Caudate nucleus (tissue), 63 donors: ENCODE measurements at places on chromosomes 7 and 10.
A peak's percentile ranks its signal among the peaks of the same experiment; 100 is the strongest.

GRCh38 chr7:51102828-51103227 is 213.8 kb downstream of the COBL start:
- DNase-seq: no peak

DNA sequence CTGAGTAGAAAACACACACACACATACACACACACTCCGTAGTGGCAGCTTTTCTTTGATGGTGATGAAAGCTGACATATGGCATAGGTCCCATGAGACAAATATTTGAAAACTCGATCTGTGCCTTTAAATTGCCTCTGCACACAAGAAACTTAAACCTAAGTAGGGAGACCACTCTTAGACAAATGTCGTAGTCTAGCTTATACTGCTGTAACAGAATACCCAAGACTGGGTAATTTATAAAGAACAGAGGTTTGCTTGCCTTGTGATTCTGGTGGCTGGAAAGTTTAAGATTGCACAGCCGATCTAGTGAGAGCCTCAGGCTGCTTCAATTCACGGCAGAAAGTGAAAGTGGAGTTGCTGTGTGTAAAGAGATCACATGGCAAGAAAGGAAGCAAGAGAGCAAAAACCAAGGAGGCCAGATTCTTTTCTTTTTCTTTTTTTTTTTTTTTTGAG is 489.4 kb upstream of the SORCS1 start:
- DNase-seq: no peak

DNA sequence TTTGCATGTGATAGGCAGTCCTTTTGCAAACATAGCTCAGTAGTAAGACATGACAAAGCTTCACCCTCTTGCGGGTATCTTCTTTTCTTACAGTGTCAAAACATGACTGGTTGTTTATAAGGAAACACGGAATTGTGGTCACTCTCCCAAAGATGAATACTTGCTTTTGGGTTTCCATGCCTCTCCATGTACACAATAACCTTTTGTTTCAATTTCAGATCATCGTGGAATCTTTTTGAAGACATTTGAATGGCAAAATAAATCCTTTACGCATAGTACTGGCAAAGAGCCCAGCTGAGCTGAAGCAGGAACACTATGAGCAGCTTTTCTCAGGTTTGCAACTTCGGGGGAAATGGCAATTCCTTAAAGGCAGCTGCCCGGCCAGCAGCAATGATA is 156.8 kb upstream of the FRMD4A start:
- DNase-seq: no peak

DNA sequence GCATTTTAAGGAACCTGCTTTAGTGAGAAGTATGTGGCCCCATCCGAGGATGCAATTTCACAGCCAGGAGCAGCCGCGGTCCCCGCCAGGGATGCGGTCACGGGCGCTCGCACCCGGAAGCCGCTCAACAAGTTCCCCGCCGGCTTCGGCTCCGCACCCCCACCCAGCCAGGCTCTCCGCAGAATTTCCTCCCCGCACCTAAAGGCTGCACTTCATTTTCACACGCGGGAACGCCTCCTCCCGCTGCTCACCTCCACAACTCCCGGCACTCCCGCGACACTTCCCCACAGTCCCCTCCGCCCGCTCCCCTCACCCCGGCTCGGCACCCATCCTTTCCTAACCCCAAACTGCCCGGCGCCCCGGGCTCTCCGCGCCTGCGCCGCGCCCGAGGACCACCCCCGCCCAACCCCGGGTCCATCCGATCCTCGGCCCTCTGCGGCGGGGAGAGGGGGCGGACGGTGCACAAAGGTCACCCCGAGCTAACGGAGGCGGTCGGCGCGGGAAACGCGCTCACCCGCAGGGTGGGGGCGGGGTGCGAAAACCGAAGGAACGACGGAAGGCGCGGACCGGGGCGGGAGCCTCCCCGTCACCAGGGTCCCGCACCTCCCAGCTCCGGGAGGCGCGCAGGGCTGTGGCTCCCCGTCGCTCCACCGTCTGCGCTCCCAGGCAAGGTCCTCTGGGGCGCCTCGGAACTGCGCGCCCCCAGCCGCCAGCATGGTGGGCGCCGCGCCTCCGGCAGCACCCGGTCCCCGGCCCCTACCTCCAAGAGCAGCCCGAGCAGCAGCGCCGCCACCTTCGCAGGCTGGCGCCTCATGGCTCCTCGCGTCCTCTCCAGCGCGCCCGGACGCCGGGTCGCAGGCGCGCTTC is 558 bp downstream of the VOPP1 start:
- DNase-seq: peak; percentile 24

- no peak for DNase-seq
Observed at GRCh38 chr7:34718867-34719266, 60.8 kb downstream of the NPSR1 start.

DNA sequence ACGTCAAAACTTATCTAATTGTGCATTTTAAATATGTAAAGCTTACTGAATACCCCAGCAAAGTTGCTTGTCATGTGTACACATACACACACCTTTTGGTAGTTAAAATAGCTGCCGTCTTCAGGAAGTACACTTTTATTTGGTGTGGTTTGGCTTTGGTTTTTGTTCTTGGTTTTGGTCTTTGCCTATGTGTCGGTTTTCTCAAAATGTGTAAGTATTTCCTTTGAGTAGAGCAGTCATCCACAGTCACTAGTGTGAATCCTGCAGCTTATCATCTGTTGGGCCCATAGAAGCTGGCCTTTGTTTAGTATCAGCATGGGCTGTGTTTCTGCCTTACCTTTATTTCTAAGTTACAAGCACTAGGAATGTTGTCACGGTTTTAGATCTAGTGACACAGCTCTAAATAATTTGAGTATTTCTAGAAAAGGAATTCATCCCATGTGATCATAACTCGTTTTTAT is 35.3 kb downstream of the NET1 start:
- no peak for DNase-seq

DNA sequence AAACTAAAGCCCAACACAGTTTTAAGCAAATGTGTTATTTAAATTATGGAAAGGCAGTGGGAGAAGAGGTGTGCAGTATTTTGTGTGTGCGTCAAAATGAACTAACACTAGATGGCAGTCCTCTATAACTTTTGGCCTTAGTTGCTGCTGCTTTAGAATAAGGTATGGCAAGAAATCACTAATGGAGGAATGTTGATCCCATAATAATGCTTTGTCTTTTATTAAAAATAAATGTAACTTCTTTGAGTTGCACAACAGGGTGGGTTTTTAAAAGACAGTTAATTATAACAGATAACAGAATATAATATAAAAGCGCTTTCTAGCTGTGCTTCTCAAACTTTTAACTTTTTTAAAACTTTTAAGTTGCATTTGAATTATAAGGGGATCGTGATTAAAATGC is 56.4 kb downstream of the BBS9 start:
- DNase-seq: no peak

DNA sequence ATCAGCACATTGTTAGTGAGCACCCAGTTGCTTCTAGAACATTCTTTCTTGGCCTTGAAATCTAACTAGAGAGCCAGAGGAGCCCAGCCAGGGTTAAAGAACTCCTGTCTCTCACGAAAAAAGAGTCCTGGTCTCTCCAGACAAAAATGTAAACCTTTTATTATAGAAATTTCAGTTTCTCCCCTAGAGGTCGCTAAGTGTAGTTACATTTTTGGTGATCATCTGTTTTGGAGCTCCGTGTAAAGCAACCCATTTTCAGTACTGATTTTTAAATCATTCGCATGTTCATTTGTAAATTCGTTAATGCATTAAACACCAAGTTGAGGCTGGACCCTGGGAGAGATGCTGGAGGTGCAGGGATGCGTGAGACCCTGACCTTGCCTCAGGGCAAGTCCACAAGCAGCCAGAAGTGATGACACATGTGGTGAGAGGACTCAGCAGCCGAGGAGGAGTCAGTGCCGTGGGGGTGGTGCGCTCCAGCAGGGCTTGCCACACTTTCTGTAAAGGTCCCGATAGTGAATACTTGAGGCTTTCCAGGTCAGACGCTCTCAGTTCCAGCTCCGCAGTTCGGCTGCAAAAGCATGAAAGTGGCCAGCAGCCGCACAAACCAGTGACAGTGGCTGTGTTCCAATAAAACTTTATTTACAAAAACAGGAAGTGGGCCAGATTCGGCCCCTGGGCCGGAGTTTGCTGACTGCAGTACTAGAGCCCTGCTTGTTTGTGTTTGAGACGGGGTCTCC is 578.6 kb upstream of the FOXK1 start:
- DNase-seq: no peak

DNA sequence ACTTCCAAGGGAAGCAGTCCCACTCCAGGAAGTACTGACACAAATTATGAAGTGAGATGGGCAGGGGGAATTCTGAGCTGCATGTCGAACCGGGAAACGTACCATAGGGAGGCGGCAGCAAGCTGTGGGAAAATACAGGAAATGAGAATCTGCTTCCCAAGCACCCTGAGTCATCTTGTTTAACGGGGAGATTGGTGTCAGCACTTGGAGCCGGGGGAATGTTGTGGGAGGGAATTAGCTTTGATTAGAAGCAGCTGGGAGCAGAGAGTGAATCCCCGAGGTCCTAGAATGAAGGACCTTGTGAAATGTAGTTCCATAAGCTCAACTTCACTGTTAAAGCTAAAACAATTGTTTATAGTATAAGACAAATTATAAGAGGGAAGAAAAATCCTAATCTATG is 141.4 kb upstream of the PRKCQ start:
- DNase-seq: peak; percentile 4

- DNase-seq: no peak
Observed at GRCh38 chr10:107544706-107545520, 380.4 kb upstream of the SORCS1 start.

GRCh38 chr10:113666682-113667252 is 2.9 kb upstream of the NRAP start:
- no peak for DNase-seq

DNA sequence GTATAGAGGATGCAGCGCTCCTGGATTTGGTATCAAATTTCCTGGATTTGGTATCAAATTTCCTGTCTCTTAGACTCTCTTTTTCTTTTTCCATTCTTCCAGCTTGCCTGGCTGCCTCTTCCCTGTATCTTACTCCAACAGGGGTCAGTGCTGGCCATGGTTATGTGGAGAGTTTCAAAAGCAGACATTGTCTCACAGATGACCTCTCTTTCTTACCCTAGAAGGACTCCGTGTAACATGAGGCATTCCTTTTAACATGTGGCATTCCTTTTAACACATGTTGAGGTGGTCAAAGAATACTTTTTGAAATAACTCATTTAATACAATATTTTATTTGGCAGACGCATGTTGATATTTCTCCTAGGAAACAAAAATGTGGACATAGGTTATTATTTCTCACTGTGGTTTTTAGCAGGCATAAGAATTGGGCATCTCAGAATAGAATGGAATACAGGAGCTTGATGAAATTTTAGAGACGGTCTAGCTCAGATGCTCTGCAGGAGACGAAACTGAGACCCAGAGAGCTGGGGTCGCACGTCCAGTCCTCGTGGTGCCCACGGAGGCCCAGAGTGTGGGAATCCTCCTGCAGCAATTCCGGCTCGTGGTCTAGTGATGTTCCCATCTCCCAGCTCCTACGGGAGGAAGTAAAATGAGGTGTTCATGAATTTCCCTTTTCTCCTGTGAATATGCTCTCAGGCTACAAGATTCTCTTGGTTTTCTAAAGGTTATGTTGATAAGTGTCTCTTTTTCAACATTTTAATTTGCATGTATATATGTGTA is 59.6 kb upstream of the PITRM1 start:
- no peak for DNase-seq

GRCh38 chr10:13808556-13809391 is 222.0 kb downstream of the PRPF18 start:
- DNase-seq: no peak

- DNase-seq: no peak
Observed at GRCh38 chr10:42896735-42897134, 114.1 kb downstream of the BMS1 start.

DNA sequence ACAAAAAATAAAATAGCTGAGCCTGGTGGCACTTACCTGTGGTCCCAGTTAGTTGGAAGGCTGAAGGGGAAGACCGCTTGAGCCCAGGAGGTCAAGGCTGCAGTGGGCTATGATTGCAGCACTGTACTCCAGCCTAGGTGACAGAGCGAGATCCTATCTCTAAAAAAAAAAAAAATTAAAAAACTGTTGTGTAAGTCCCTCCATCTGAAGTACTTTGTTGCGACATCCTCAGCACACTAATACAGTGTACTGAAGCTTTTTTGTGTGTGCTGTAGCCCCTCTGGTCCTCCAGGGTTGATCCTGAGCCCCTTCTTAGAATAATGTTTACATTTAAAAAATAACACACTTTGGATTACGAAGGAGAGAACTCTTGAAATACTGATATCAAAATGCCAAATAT is 71.3 kb downstream of the PFKFB3 start:
- no peak for DNase-seq

DNA sequence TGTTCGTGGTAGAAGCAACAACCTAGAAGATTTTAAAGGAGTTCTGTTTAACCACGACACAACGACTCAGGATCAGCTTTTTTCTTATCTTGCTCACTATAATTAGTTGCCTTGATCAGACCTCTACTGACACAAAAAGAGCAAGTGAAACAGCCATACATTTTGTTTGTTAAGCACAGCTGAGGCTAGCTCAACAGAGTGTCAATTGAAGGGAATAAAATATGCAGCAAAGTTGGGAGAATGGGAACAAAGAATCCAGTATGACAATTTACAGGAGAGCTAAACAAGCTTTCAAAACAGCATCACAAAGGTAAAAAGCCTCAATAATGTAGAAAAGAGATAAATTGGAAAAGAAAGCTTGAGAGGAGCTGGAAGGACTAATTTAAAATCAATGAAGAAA is 40.5 kb upstream of the HERPUD2 start:
- DNase-seq: no peak

- no peak for DNase-seq
Observed at GRCh38 chr10:12448340-12448728, 99.0 kb downstream of the CAMK1D start.

- DNase-seq: no peak
Observed at GRCh38 chr10:11685787-11686218, 56.4 kb upstream of the ECHDC3 start.

- DNase-seq: no peak
Observed at GRCh38 chr10:50846753-50847152, 38.7 kb downstream of the A1CF start.

GRCh38 chr7:133550145-133550544 is 297.3 kb downstream of the EXOC4 start:
- no peak for DNase-seq
